ENCODE measurements at places on chromosomes 12 and 14.

DNA sequence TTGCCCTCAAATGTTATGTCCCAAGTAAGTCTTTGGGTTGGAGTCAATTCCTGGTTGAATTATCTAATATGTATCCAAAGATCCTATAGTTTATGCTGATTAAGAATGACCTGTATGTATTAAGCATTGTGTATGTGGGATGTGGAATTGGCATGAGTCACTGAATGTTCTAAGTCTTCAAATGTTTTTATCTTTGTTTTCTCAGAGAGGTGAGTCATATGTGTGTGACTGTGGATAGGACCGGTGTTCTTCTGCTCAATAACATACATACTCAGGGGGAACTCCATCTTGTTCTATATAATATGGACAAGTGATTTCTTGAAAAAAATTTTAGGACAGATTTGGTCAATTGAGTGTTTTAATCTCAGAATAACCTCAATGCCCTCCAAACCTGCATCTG, 57.9 kb downstream of the NAV3 start:
- DNase-seq = no peak

GRCh38 chr12:42728770-42729534, 139.4 kb upstream of the PRICKLE1 start:
- no peak for DNase-seq

GRCh38 chr12:64876388-64877071, 52.1 kb downstream of the TBC1D30 start:
- DNase-seq = no peak

- peak; percentile 48 for DNase-seq
These were observed 10.0 kb upstream of the GPR68 start for GRCh38 chr14:91254461-91254860.

DNA sequence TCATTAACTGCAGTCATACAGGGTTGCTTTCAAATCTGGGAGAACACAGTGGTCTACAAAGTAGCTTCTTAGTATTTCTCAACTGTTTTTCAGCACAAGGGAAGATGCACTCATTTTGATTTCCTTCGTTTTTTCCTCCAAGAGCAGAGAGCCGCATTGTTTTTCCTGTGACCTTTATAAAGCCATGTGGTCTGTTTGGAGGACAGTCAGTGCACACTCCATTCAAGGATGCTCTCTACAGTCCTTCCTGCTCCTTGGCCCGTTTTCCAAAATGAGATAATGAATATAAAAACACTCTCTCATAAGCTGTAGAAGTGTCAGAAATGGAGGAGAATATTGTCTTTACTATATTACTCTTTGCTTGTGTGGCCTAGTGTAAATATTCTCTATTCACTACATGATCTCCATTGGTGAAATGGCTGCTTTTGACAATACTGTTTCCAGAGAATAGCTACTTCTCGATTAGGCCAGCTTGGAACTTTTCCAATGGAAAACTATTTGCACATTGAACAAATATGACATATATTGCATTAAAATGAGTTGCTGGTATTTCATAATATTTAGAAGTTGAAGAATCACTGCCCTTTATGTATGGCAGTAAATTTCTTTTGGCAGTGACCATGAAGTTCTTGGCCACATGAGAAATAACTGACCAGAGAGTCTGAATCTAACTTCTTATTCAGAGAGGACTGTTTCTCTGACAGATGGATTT, 393.1 kb upstream of the RGS6 start:
- DNase-seq = no peak

GRCh38 chr14:97155320-97155719, 358.1 kb downstream of the VRK1 start:
- DNase-seq = no peak

- no peak for DNase-seq
These were observed 147.1 kb upstream of the NOVA1 start for GRCh38 chr14:26744903-26745302.

- no peak for DNase-seq
These were observed 8.2 kb downstream of the TAS2R19 start for GRCh38 chr12:11014234-11014633.

GRCh38 chr14:90816681-90817436, 629 bp upstream of the TTC7B start:
- DNase-seq = no peak

- DNase-seq = no peak
These were observed 10.5 kb downstream of the GNPNAT1 start for GRCh38 chr14:52780893-52781292.

DNA sequence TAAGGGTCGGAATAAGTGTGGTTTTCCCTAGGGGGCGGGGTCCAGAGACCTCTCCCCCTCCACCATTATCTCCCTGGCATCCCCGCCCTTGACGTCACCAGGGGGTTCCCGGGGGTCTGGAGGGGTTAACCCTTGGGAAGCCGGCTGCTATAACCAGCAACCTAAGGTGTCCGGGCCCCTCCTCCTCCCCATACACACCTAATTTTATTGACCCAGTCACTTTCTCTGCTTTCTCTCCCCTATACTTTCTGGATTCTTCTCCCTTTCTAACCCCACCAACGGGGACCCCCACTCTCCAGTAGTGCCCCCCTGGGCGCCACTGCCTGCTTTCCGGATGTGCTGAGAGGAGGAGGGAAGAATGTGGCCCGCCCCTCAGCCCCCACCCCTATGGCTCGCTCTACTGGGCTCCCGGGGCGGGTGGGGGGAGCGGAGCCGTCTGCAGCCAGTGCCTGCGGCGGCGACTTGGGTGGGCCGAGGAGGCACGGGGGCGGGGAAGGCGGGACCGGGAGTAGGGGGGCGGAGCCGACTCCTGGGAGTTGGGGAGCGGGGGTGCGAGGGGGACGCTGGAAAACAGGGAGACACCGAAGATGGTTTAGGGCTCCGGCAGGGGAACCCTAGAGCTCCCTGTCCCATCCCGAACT, 1.8 kb downstream of the GLI1 start:
- DNase-seq = peak; percentile 56

DNA sequence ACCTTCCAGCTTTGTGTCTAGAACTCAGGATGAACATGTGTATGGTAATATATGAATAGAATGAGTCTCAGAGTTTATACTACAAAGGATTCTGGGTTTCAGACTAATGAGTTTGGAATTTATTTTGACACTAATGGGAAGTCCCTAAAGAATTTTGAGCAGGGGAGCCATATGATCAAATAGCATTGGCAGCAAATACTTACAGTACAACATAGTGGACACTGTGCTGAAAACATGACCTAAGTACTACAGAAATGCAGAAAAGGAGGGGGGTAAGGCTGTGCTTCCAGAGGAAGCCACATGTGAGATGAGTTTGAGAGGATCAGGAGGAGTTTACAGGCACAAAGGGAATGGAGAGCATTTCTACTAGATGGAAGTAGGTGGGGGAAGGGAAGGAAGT, 225.8 kb downstream of the C12orf42 start:
- DNase-seq = no peak

GRCh38 chr12:32252199-32253073, 145.8 kb downstream of the BICD1 start:
- DNase-seq = no peak

GRCh38 chr14:88029500-88029899, 24.6 kb downstream of the GPR65 start:
- DNase-seq = no peak

DNA sequence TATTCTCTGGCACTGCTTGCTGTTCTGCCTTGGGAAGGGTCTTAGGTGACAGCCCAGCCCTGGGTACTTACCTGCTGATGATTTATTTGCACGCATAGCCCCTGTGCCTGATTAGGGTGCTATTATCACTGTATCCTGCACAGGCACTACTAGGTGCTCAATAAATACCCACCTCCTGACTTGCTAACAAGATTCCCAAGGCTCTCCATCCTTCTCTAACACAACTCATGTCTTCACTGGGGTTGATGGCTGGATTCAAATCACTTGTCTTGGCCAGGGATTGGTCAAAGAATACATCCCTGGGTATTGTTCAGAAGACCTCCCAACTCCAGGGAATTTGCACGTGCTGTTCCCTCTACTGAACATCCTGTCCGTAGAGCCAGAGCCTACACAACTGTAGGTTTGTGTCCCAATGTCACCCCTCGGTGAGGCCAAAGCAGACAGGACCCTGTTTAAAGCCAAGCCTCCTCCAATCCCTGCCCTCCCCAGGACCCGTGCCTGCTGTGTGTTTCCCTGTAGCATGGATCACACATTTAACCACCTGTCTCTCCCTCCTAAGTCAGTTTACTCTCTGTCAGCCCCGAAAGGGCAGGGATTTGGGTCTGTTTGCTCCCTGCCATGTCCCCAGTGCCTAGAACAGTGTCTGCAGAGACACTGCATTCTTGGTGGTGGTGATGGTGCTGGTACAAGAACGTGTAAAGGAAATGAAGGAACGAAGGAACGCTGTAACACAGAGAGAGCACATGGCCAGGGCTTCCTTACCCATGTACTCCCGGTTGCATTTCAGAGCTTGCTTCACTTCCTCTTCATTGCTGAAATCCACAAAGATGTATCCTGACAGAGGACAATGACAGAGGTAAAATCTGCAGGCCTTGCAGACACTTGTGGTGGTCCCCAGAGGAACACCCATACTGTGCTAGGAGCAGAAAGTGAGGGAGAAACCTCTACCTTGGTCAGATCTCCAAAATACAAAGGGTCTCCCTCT, 16.5 kb downstream of the RBM19 start:
- no peak for DNase-seq

DNA sequence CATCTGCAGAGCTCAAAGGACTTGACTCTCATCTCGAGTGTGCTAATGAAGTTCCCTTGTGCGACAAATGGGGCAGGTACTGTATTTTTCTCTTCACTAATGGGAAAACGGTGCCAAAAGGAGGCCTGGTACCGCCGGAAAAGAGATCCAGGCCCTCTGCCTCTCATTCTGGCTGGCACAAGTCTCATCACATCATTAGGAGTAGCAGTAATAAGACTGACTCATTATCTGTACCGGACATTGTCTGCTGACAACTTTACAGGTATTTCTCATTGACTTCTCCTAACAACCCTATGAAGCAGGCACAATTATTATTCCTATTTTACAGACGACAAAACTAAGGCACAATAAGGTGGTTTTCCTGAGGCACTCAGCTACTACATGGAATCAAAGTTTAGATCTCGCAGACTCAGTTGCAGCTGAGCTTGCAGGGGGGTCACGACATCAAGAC, 668 bp downstream of the APPL2 start:
- no peak for DNase-seq

DNA sequence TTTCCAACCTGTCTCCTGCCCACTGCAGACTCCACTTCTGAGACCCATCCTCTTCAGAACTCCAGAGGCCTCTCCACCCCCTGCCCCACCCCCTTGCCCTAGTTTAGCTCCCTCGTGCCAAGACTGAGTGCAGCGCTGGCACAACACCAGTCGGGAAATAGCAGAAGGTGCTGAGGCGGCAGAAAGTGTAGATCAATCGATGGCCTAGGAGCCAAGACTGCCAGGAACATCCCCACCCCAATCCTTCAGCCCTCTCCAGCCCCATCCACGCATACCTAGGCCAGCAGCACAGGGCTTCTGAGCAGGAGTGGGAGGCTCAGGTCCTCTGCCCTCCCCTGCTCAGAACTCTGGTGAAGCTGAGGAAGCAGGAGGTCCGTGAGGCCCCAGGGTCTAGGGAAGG, 1.1 kb downstream of the CPNE6 start:
- DNase-seq = no peak

GRCh38 chr12:53670308-53670707, 5.6 kb downstream of the ATP5MC2 start:
- no peak for DNase-seq

DNA sequence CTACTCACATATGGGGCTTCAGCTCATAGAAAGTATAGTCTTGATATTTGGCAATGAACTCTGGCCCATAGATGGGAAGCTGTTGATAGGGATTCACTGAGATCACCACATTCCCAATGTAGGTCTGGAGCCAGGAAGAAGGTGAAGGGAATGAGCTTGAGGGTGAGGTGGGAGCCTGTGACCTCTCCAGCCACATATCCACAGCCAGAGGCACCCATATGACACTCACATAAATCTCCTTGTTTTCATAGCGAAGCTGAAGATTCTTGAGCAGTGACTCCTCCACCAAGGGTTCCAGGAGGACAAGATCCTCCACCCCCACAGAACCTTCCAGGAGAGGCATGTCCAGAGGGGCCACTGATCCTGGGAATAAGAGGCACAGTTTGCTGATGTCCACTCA, 1.9 kb downstream of the MYO1A start:
- DNase-seq = no peak

GRCh38 chr14:104200591-104200990, 62.2 kb downstream of the KIF26A start:
- DNase-seq = no peak

DNA sequence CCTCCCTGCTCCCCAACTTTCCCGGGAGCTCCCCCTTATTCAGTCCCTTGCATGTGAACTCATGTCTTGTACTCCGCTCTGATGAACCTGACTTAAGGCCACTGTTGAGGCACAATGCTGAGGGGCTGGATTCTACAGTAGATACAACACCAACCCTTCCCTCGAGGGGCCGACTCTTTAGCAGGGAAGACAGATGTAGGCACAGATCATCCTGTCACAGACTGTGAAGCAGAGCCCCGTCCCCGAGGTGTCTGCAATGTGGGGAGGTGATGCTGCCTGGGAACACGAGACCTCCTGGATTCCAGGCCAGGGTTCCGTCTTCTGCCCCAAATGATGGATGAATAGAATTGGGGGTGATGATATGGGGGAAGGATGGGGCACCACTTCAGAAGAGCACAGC, 175.1 kb downstream of the CHST11 start:
- no peak for DNase-seq

DNA sequence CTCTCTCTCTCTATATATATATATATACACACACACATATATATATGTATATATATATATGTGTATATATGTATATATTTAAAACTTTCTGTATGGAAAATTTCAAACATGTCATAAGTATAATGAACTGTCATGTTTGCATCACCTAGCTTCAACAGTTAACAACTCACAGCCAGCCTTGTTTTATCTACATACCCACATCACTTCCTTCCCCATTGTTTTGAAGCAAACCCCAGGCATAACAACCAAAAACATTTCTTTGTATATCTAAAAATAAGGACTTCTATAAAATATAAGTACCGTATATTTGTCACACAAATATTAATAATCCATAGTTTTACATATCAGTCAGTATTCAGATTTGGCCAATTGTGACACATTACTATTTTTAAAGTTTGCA, 57.4 kb downstream of the PAPOLA start:
- no peak for DNase-seq

DNA sequence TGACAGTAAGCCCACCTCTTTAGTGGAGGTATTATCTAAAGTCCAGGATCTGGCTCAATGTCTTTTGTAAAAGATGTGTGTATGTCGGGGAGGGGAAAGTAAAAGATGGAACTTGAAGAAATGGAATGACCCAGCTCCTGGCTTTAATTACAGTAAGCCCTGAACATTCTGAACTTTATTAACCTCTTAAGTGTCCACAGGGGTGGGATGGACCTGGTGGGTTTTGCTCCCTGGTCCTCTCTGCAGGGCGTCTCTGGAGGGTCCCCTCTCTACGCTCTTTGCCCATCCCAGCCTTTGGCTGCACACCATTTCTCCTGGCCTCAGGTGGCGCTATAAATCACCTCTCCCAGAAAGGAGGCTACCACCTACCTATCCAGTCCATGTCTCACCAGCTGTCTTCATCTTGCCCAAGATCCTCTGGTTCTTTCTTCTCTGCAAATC, 3.7 kb upstream of the CISTR start:
- no peak for DNase-seq
